H9 (cell line): ENCODE measurements at places on chromosomes 6 and 20. TPM values are rescaled to one million over a fixed set of nuclear protein-coding genes. Genes with fewer than 3 reads are reported as not detected.

- DNase-seq: no peak
- H3K27ac ChIP-seq: peak overlapping the region; percentile 99
- no peak overlapping the region; the same call in none of the 2 replicates for H3K4me3 ChIP-seq
- H3K27me3 ChIP-seq: no peaks in the 10 kb centered on the region
- no peaks in the 10 kb centered on the region for H3K4me1 ChIP-seq
Measured at GRCh38 chr6:27836141-27836782, 75.9 kb downstream of the OR2B2 start.

DNA sequence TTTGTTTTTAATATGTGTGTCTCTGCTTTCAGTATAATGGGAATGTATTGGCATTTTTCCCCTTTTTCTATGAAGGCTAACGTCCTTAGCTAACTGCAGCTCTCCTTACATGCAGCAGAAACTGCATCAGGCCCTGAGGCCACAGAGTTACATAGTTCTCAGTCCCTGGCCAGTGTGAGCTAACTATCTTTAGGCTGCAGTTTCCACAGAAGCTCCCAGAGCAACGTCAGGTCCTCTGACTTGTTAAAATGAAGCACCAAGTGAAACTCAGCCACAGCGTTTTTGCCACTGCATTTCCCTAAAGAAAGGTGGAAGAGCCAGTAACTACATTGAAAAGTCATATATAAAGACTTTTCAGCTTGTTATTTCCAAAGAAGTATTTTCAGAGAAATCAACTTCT, 244.7 kb downstream of the CBLN4 start:
- H3K27ac ChIP-seq: no peak overlapping the region
- H3K4me3 ChIP-seq: no peak overlapping the region
- H3K27me3 ChIP-seq: no peaks in the 10 kb centered on the region
- no peak for DNase-seq

DNA sequence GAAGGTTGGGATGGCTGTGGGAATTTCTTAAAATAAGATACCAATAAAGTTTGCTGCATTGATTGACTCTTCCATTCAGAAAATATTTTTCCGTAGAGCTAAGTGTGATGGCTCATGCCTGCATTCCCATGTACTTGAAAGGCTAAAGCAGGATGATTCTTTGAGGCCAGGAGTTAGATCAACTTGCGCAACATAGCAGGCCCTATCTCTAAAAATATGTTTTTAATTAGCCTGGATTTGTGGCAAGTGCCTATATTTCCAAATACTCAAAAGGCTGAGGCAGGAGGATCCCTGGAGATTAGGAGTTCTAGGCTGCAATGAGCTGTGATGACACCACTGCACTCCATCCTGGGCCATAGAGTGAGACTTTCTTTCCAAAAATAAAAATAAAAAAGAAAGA, 431.2 kb upstream of the PTCHD4 start:
- no peak overlapping the region for H3K27ac ChIP-seq
- DNase-seq: no peak
- no peaks in the 10 kb centered on the region for H3K27me3 ChIP-seq
- H3K36me3 ChIP-seq: peaks cover 5% of the 10 kb centered on the region; the same call in 2 of the 3 replicates

GRCh38 chr6:90293319-90293953, 3.2 kb downstream of the BACH2 start:
- no peaks in the 10 kb centered on the region; the same call in 1 of the 2 replicates for H3K4me1 ChIP-seq
- peaks cover 18% of the 10 kb centered on the region; the same call in 1 of the 2 replicates for H3K27me3 ChIP-seq
- H3K27ac ChIP-seq: no peak overlapping the region
- peaks cover 3% of the 10 kb centered on the region; the same call in 1 of the 3 replicates for H3K36me3 ChIP-seq

GRCh38 chr6:7234547-7234946, 78.5 kb downstream of the SSR1 start:
- no peak overlapping the region for H3K27ac ChIP-seq
- H3K4me3 ChIP-seq: no peak overlapping the region
- H3K36me3 ChIP-seq: peaks cover 27% of the 10 kb centered on the region
- no peaks in the 10 kb centered on the region for H3K27me3 ChIP-seq
- no peaks in the 10 kb centered on the region for H3K4me1 ChIP-seq

- peak; percentile 86 for DNase-seq
- H3K4me1 ChIP-seq: peaks cover 12% of the 10 kb centered on the region; the same call in 1 of the 2 replicates
- H3K36me3 ChIP-seq: no peaks in the 10 kb centered on the region; the same call in 2 of the 3 replicates
- H3K27ac ChIP-seq: no peak overlapping the region
- H3K4me3 ChIP-seq: no peak overlapping the region
- no peaks in the 10 kb centered on the region for H3K27me3 ChIP-seq
Measured at GRCh38 chr6:36244641-36245280, 25.1 kb upstream of the PNPLA1 start.

DNA sequence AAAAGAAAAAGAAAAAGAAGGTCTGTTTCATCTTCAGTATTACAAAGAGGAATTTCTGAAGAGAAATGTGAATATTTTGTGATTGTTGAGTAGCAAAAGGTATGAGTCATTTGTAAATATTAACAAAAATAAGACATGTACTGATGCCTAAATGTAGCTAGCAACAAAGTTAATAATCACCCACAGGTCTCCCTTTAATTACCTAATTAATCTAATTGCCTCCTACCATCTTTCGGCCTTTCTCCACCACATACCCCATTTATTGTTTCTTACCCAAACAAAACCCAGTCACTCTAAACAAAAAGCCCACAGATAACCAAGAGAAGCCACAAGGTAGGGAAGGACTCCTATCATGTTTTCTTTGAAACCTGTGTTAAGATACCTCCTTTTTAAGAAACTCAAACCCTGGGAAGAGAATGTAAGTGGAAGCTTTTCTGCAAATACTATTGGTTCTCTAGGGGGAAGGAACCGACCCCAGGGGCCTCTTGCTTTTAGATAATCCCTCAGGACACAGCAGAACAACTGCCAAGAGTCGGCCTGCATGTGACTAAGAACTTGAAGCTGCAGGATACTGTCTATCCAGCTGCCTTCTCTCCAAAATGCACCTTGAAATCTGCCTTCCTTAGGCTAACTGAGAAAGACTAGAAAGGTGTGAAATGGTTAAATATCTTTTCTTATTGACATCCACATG, 16.1 kb upstream of the STK38 start:
- no peaks in the 10 kb centered on the region for H3K4me1 ChIP-seq
- H3K27ac ChIP-seq: no peak overlapping the region
- no peaks in the 10 kb centered on the region for H3K36me3 ChIP-seq
- no peak overlapping the region for H3K4me3 ChIP-seq
- H3K27me3 ChIP-seq: no peaks in the 10 kb centered on the region
- DNase-seq: no peak

- no peak overlapping the region for H3K27ac ChIP-seq
- no peaks in the 10 kb centered on the region for H3K27me3 ChIP-seq
- H3K36me3 ChIP-seq: no peaks in the 10 kb centered on the region; the same call in 2 of the 3 replicates
- no peak overlapping the region for H3K4me3 ChIP-seq
- H3K4me1 ChIP-seq: no peaks in the 10 kb centered on the region
Measured at GRCh38 chr6:1254326-1254725, 57.6 kb upstream of the FOXQ1 start.

DNA sequence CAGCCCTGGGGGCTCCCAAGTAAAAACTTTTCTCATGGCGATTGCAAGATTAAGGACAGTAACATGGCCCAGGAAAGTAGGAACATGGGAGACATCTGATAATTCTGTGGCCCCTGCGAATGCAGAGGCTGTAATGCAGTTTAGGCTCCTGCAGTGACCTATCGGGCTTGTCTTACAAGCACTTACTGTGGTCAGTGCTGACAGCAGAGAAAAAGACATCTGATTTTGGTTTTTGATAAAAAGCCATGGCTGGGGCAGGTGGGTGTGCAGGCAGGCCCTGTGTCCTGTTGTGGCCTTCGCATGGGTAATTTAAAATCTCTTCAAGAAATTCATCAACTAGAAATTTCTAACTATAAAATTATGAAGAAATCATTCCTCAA, 19.3 kb upstream of the CCN6 start:
- no peaks in the 10 kb centered on the region; the same call in 2 of the 3 replicates for H3K36me3 ChIP-seq
- H3K27ac ChIP-seq: no peak overlapping the region
- H3K4me3 ChIP-seq: no peak overlapping the region
- H3K4me1 ChIP-seq: no peaks in the 10 kb centered on the region; the same call in 1 of the 2 replicates
- no peak for DNase-seq

DNA sequence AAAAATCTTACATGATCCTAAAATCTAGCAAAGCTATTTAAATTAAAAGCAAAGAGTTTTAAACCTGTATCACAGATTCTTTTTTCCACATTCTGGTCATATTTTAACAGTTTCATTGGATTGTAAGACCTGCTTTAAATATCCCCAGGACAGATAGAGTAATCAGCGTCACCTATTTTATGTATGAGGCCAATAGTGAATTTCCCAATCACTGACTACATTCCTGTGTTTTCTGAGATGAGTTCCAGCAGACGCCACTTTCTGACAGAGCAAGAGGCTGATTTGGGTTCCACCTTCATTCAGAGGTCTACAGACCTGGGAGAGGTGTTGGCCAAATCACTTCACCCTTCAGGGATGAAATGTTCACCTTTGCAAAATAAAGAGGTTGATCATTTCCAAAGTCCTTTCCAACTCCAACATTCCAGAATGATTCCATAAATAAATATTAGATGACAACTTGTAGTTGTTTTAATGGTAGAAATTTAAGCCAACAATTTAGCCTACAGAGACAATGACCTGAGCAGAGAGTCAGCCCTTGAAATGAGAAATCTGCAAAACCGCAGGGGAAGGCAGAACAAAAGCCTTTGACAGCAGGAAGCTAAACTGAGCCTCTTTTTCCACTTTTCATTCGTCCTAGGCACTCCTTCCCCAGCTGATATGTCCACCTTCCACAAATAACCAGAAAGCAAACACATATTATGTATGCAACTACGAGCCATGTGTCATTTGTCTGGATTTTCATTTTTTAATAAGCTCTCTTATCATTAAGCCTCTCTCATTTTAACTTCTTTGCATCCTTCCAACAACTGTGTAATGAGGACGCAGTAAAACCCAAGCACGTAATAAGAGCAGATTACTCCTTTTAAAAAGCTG, 105.2 kb downstream of the TFAP2A start:
- H3K4me3 ChIP-seq: no peak overlapping the region; the same call in 2 of the 3 replicates
- no peak for DNase-seq
- no peak overlapping the region for H3K27ac ChIP-seq
- H3K36me3 ChIP-seq: no peaks in the 10 kb centered on the region

DNA sequence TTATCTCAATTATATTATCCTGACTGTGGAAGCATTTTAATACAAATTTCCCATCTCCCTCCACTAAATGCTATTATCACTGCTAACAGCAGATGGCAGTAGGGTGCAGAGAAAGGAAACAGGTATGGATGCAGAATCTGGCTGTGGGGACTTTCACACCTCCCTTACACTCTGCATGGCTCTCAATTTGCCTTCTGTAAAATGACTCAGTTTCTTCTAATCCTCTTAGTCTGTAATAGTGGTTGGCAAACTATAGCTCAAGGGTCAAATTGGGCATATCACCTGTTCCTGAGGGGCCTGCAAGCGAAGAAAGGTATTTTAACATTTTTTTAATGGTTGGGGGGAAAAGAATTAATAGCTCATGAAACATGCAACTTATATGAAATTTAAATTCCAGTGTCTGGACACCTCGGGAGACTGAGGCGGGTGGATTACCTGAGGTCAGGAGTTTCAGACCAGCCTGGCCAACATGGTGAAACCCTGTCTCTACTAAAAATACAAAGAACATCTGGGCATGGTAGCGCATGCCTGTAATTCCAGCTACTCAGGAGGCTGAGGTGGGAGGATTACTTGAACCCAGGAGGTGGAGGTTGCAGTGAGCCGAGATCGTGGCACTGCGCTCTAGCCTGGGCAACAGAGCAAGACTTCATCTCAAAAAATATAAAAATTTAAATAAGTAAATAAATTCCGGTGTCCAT, 83.5 kb downstream of the ZMYND8 start:
- H3K4me3 ChIP-seq: no peak overlapping the region
- no peaks in the 10 kb centered on the region for H3K27me3 ChIP-seq
- no peaks in the 10 kb centered on the region for H3K4me1 ChIP-seq
- no peak overlapping the region for H3K27ac ChIP-seq
- peaks cover 50% of the 10 kb centered on the region for H3K36me3 ChIP-seq
- DNase-seq: peak; percentile 36

DNA sequence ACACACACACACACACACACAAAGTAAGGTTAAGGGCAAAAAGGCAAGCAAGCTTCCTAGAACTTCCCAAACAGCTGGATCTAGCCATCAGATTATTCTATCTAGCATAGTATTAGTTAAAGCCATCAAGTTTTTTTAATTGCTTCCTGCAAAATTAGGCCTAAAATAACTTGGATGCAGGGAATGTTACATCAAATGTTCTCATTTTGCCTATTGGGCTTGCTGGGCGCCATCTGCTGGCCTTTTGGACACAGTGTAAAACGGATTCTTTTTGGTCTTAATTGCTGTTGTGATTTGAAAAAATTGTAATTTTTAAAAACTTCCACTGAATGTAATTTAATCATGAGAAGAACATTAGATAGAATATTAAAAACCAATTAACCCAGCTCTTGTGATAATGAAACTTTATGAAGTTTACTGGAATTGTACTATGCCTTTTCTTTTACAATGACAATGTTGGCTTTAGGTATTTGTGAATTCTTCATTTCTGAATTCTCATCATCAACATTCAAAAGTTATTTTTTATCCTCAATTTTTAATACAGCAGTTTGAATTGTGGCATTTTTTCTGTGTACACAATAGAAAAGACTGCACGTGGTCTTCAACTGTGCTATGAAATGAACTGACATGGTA, 6.8 kb downstream of the MKKS start:
- no peak for DNase-seq
- peaks cover 21% of the 10 kb centered on the region for H3K36me3 ChIP-seq
- no peaks in the 10 kb centered on the region for H3K27me3 ChIP-seq
- H3K27ac ChIP-seq: no peak overlapping the region
- H3K4me1 ChIP-seq: peaks cover 3% of the 10 kb centered on the region; the same call in 1 of the 2 replicates

GRCh38 chr20:24783631-24784492, 165.2 kb upstream of the CST7 start:
- H3K4me3 ChIP-seq: no peak overlapping the region
- peak; percentile 59 for DNase-seq
- H3K27ac ChIP-seq: no peak overlapping the region
- H3K4me1 ChIP-seq: no peaks in the 10 kb centered on the region

DNA sequence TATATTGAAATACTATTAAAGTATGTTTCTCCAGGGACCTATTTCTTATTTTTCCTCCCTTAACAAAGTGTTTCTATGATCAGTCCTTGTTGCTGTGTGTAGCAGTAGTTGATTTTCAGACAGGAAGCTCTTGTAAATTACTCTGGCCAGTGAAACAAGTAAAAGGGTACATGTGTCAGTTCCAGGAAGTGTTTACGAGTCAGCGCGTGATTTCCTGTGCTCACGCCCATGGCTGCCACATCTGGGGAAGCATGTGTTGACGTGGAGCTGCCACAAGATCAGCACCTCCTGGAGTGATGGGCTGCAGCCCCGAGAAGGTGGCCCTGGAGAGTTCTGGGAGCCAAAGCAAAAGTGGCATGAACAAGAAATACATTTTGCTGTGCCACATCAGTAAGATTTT, 38.6 kb upstream of the GGTLC1 start:
- H3K4me1 ChIP-seq: no peaks in the 10 kb centered on the region
- no peak overlapping the region for H3K27ac ChIP-seq
- H3K4me3 ChIP-seq: no peak overlapping the region
- H3K27me3 ChIP-seq: no peaks in the 10 kb centered on the region
- no peaks in the 10 kb centered on the region for H3K36me3 ChIP-seq
- no peak for DNase-seq

HLA-DMB gene
- total RNA-seq: 1.5 and 1.7 TPM in 2 replicates

HLA-G gene
- 2.7 and 2.9 TPM in 2 replicates for total RNA-seq

TAGAP gene
- not detected in 2 replicates for total RNA-seq

TMC2 gene
- total RNA-seq: not detected in 2 replicates

TTBK1 gene
- 1.3 and 1.6 TPM in 2 replicates for total RNA-seq

SLC17A1 gene
- not detected in 2 replicates for total RNA-seq

GTSF1L gene
- not detected in 2 replicates for total RNA-seq

NDUFAF5 gene
- 35.9 and 40.2 TPM in 2 replicates for total RNA-seq

CDC5L gene
- 34.3 and 34.6 TPM in 2 replicates for total RNA-seq

LY6G5B gene
- total RNA-seq: 21.3 and 21.6 TPM in 2 replicates

ZNF512B gene
- total RNA-seq: 43.8 and 46.0 TPM in 2 replicates

KCNK16 gene
- not detected in 2 replicates for total RNA-seq

SRC gene
- 37.5 and 44.5 TPM in 2 replicates for total RNA-seq

PAX1 gene
- not detected in 2 replicates for total RNA-seq

ASIP gene
- total RNA-seq: not detected in 2 replicates

ULBP2 gene
- total RNA-seq: not detected in 2 replicates

ENPP5 gene
- total RNA-seq: 4.6 and 5.1 TPM in 2 replicates
